Suppressor macrophage (primary cell): ENCODE measurements at places on chromosomes 4 and X.

- DNase-seq = no peak
Observed at GRCh38 chr4:182231080-182231479, 12.1 kb upstream of the TENM3 start.

DNA sequence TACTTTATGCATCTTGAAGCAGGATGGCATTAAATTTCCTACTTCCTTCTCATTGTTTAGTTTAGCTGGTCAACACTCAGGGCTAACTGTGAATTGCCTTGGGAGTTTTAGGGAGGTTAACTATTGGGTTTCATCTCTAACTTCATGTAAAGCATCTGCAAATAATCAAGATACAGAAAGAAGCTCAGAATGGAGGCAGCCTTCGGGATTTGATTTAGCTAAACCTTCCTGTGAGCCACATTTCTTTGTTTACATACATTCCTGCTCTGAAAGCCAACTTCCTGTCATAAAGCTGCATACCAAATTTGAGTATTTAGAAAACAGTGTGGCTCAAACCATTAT is 131.7 kb upstream of the PCDH18 start:
- no peak for DNase-seq

- no peak for DNase-seq
Observed at GRCh38 chr4:955161-955921, 18.0 kb downstream of the DGKQ start.

DNA sequence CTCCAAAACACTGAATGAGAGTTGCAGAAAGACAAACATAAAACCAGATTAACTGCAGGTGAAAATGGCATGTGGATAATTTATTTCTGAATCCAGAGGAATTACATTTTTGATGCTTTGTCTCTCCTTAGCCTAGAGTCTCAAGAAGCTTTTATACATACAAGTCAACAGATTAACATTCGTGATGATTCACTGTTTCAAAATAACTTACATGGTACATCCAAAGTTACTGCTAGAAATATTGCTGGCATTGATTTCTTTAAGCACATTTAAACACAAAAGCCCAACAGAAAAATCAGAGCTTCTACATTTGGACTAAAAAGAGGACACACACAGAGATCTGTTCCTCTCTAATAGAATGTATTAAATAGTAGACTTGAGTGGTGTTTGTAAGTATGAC is 105.6 kb downstream of the AMELX start:
- no peak for DNase-seq

DNA sequence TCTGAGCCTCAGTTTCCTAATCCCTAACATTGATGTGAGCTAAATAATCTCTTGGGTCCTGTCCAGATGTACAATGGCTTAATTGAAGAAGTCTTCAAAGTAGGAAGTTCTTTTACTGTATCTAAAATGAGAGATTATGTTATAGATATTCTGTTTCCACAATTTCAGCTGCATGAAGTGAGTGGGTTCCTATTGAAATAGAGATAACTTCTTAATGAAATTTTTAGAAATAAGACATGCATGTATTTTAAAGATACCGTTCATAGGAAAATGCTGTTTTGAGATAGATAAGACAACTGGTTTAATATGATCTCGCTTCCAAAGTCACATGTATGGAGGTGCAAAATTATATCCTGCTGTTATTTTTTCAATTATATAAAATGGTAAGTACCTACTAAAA is 71.9 kb downstream of the CLDN22 start:
- no peak for DNase-seq

GRCh38 chrX:13845721-13846378 is 29.0 kb upstream of the GPM6B start:
- no peak for DNase-seq

GRCh38 chr4:172674811-172675210 is 493.8 kb upstream of the GALNT7 start:
- no peak for DNase-seq

DNA sequence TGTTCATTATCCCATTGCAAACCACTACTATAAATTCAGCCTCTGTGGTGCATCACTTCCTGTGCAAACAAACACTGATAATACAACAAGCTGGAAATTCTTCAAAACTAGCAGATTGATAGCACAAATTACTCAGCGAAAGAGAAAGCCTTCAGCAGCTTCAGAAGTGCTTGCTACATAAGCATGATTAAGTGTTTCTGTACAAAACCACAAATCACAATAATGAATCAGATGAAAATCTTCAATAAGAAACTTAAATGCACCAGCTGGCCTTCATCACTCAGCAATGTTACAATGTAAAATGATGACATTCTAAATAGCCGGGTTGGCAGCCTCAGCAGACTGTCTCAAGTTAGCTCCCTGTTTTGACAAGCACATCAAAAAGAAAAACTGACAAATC is 262.2 kb downstream of the SPOCK3 start:
- no peak for DNase-seq

- no peak for DNase-seq
Observed at GRCh38 chrX:103275947-103276567, 493 bp downstream of the TCEAL5 start.

DNA sequence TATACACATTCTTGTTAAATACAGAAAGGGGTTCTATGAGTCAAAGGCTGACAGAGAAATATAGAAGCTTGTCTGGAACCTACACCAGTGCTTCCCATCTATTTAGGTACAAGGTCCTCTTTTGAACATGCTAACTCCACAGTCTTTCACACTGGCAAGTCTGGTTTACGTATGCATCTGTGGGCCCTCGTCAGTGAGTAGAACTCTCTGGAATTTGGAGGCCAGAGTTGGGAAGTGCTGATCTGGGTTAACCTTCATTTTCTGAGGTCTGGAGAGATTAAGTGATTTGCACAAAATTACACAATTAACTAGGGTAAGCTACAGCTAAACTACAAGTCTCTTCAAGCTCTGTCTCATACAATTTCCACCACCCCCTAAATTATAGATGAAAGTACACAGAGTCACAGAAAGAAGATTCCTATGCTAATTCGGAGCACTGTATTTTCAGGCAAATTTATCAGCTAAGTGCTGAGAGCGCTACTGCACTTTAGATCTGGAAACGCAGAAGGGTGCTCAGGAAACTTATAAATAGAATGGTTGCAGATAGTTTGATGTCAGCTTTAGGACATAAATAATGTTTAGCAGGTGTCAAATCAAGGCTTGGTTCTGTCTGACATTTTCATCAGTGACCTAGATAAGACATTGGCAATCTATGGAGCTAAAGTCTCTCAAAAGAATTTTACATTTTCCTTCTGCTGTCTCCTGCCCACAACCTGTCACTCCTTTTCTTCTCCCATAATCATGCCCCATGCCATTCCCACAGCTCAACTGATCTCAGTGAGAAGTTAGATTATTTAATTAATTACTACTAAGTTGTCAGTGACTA is 43.0 kb upstream of the PDLIM5 start:
- no peak for DNase-seq

GRCh38 chr4:143202824-143203223 is 18.1 kb downstream of the USP38 start:
- DNase-seq = peak; percentile 7

DNA sequence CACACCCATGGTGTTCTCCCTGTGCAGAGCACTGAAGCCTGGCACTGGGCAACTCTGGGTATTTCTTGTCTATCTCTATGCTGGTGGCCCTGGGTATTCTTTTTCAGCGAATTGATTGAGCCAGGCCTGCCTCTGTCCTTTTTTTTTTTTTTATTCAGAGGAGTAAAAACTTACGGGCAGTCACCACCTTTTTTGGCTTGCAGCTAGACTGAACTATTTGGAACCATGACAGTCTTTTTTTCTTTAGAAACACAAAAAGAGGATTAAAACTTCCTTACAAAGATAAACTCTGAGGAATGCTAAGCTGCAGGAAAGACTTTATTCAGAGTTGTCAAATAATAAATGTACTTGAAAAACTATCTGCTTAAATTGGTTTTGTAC is 119.2 kb upstream of the STIM2 start:
- DNase-seq = no peak

DNA sequence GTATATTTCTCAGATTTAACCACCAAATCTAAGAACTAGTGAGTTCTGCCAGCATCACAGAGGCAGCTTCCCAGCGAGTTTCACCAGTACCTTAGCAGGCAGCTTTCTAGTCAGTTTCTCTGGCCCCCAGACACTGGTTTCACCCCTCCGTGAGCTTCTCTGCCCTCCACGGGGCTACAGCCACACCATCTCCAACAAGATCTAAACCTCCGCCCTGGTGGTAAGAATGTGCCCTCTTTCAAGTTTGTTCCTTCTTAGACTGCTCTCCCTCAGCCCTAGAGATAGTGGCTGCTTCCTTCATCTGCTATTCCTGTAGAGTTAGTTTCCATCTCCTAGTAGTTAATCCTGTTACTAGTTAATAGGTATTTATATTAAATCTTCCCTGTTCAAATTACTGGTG is 60.5 kb upstream of the TAB3 start:
- no peak for DNase-seq

- no peak for DNase-seq
Observed at GRCh38 chr4:185700048-185700447, 111.9 kb downstream of the SORBS2 start.

- DNase-seq = no peak
Observed at GRCh38 chrX:44651358-44651757, 108.7 kb upstream of the FUNDC1 start.

DNA sequence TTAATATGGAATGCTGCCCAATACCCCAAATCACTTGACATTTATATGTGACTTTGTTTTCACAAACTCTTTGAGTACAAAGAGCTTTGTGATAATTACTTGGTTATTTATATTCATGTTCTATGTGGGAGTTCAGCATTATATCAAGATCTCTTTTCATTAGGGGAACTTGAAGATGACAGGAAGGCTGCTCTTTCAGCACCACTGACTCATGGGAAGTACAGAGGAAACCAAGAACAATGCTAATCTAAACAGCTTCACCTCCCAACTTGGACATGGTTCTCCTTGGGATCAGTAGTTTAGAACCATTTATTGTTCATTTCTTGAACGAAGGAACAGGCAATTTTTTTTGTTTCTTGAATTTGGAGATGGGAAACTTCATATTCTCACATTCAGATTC is 184.0 kb upstream of the AFF2 start:
- DNase-seq = peak; percentile 5

- no peak for DNase-seq
Observed at GRCh38 chr4:153294631-153295030, 49.9 kb upstream of the MND1 start.

DNA sequence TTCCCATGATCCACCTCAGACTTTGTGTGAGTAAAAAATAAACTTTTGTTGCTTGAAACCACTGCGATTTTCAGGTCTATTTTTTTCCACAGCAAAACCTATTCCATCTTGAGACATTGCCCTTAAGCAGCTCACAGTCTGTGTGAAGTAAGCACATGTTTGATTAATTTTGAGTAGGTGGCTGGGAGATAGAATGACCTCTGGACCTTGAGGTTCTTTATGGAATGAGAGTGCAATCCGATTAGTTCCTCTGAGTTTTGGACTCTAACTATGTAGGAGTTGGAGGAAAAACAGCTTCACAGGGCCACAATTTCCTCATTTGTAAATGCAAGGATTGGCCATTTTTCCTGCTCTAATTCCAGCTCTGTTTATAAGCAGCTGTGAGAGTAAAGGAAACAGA is 234.1 kb upstream of the IGFBP7 start:
- no peak for DNase-seq

- no peak for DNase-seq
Observed at GRCh38 chrX:154321594-154321993, 26.0 kb downstream of the TKTL1 start.

DNA sequence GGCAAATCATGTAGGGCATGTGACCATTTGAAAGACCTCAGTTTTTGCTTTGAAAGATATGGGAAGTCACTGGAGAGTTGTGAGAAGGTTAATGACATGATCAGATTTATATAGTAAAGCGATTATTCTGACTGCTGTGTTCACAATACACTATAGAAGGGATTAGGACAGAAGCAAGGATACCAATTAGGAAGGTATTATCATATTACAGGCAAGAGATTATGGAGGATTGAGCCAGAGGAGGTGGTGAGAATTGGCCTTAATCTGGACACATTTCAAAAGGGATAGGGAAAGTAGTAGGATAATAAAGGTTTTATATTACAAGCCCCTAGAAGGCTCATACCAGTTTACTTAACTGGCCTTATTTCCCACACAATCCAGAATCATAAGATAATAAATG is 124.9 kb upstream of the POF1B start:
- DNase-seq = no peak

GRCh38 chr4:8533274-8533865 is 46.8 kb upstream of the GPR78 start:
- DNase-seq = no peak

- no peak for DNase-seq
Observed at GRCh38 chr4:188623314-188623854, 484.1 kb downstream of the TRIML1 start.

DNA sequence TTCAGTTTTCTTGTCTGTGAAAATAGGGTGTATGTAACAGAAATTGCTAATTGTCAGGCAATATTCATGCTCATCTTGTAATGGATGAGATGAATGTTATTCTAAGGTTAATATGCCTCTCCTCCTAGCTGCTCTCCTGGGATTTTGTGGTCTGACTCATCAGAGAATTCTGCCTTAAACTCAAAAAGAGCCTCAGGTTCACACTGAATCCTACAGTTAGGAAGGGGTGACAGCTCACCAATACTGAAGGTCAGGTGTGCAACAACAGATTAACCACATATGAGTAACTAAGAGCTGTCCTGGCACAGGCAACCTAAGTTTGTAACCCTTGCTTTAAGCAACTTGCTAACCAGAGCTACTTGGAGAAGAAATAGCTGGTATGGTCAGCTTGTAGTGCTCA is 197.7 kb downstream of the SPATA18 start:
- DNase-seq = no peak

DNA sequence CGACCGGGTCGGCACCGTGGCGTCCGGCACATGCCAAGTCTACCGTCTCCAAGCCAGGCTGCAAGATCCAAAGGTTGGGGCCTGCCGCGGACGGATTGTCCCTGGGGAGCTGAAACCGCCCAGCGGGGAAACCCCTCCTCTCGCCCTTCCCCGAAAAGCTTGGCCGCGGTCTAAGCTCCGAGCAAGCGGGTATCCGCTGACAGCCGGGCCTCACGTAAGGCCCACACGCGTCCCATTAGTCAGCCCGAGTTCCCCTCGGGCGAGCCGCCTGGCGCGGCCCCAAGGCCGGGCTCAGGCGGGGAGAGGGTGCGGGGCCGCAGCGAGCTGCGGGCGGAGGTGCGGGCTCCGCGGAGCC is 6.8 kb upstream of the BCOR start:
- DNase-seq = peak; percentile 68

DNA sequence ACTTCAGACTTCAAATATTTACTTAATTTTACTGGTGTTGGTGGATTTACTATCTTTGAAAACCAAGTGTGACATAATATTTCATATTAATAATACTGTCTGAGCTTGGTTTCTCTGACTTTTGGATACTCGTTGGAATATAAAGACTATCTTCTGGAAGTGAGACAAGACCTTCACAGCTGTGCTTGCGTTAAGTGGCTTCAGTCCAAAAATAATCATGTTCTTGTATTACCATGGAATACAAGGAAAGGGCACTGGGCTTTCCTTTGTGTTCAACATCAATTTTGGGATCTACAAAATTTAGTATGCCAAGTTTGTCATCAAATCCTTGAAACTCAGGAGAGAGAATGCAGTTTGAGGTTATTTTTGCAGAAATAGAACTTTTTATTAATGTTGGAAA is 712.4 kb upstream of the LCORL start:
- DNase-seq = no peak

- DNase-seq = peak; percentile 48
Observed at GRCh38 chr4:105509291-105509690, 35.4 kb upstream of the PPA2 start.

GRCh38 chrX:7252013-7252610 is 104.2 kb upstream of the PUDP start:
- DNase-seq = no peak

- no peak for DNase-seq
Observed at GRCh38 chr4:119170195-119170594, 34.6 kb downstream of the MYOZ2 start.

GRCh38 chrX:55758033-55758432 is 40.5 kb downstream of the RRAGB start:
- no peak for DNase-seq

- DNase-seq = no peak
Observed at GRCh38 chrX:29941287-29941686, 274.1 kb upstream of the MAGEB2 start.
